ENCODE measurements at places on chromosomes 3 and 15. TPM values are rescaled to one million over a fixed set of nuclear protein-coding genes. Genes with fewer than 3 reads are reported as not detected.

Gene MYH15
- 0.26 TPM for total RNA-seq

Gene TPRG1
- total RNA-seq, result 0.13 TPM

Gene BCHE
- total RNA-seq, result under 0.01 TPM

Gene PP2D1
- total RNA-seq, result not detected

Gene MKRN3
- total RNA-seq, result not detected

Gene CACNA1D
- not detected for total RNA-seq
